Colonic mucosa (tissue), 4 donors: ENCODE measurements at places on chromosomes 5 and 9. TPM values are rescaled to one million over a fixed set of nuclear protein-coding genes. Genes with fewer than 3 reads are reported as not detected.

- no peaks in the 10 kb centered on the region for H3K36me3 ChIP-seq
- H3K4me3 ChIP-seq = no peak overlapping the region
- DNase-seq = no peak
- H3K27ac ChIP-seq = no peak overlapping the region
- peaks cover 18% of the 10 kb centered on the region for H3K27me3 ChIP-seq
Measured at GRCh38 chr9:127923771-127924170, 6.8 kb downstream of the PIP5KL1 start.

DNA sequence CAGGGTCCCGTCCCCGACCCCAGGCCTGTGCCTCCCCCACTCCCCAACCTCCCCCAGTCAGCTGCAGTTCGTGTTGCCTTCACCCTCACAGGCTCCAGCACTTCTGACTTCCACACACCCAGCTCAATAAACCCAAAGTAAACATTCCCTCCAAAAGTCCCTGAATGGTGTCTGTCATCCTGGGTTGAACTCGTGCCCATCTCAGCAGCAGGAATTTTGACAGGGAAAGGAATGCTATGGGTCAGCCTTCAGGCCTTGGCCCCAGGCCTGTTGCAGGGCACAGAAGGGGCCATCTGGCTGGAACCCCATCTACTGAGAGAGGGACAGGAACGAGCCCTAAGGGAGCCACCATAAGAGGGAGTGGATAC lies 29.6 kb upstream of the CNOT6 start:
- H3K4me1 ChIP-seq = no peaks in the 10 kb centered on the region
- DNase-seq = peak; percentile 47
- H3K27ac ChIP-seq = no peak overlapping the region
- H3K27me3 ChIP-seq = no peaks in the 10 kb centered on the region
- H3K4me3 ChIP-seq = no peak overlapping the region

DNA sequence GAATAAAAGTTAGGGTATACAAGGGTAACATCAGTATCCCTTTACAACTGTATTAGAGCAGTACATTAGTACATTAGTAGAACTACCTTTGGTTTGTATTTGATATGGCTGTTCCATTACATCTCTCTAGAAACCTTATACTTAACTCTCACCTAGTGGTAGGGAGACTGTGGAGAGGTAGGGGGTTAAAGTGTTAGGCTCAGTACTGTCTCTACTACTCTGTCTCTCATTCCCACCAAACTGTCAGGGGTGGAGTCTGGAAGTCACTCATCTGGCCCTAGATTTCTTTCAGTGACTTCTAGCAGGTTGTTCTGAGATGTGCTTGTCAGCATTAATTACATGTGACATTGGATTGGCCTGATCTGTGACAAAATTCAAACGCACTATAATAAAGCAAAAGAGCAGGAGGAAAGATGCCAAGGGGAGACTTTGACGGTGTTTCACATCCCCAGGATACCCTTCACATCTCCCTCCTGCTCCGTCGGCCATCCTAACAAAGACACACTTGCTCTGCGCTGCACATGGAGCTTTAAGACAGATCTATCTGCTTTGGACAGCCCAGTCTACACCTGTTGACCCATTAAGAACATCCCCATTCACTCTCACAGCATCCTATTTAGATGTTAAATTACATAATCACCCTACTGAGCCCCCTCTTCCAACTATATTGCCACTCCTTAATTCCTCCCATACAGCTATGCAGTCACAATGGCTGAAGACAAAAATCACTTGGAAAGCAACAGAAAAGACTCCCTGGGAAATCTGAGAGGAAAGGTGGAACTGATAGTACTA lies 1043.0 kb upstream of the DMAC1 start:
- no peak overlapping the region for H3K27ac ChIP-seq
- no peaks in the 10 kb centered on the region for H3K4me1 ChIP-seq
- no peak for DNase-seq
- no peaks in the 10 kb centered on the region for H3K36me3 ChIP-seq
- H3K27me3 ChIP-seq = no peaks in the 10 kb centered on the region

- no peak overlapping the region for H3K27ac ChIP-seq
- no peaks in the 10 kb centered on the region for H3K36me3 ChIP-seq
- H3K4me3 ChIP-seq = no peak overlapping the region
- H3K27me3 ChIP-seq = no peaks in the 10 kb centered on the region
Measured at GRCh38 chr5:166117072-166118066, 2174.1 kb upstream of the WWC1 start.

SLC45A2 gene
- total RNA-seq = not detected

DNA sequence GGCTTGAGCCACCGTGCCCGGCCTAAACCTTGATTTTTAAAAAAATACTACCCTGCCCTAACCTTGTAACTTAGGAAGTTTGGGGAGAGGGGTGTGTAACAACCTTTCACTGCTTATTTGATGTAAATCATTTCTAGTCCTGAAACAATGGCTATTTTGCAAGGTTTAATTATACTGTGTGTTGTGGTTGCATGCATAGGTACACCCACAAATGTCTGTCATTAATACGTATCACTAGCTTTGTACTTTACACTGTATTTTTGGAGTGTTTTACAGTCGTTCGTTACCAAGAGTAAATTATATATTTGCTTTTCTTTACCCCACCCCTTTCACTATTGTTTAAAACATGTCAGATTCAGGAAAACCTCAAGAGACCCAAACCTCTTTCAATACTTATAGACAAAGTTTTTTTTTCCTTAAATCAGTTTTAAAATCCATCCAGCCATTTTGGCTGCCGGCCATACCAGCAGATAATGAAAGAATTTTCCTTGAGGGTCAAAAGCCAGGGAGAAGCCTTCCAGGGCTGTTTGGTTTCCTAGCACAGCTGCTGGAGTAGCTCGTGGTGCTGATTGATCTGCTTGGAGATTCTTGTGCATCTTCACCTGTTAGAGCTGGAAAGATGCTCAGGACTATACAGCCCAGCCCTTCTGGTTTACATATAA lies 50.7 kb downstream of the DOCK8 start:
- H3K36me3 ChIP-seq = no peaks in the 10 kb centered on the region
- no peak overlapping the region for H3K4me3 ChIP-seq
- no peaks in the 10 kb centered on the region for H3K4me1 ChIP-seq
- H3K27ac ChIP-seq = no peak overlapping the region
- H3K27me3 ChIP-seq = no peaks in the 10 kb centered on the region
- no peak for DNase-seq

- no peak overlapping the region for H3K4me3 ChIP-seq
- peaks cover 7% of the 10 kb centered on the region for H3K4me1 ChIP-seq
- no peaks in the 10 kb centered on the region for H3K36me3 ChIP-seq
- no peak overlapping the region for H3K27ac ChIP-seq
- DNase-seq = no peak
Measured at GRCh38 chr9:83235526-83235925, 172.6 kb upstream of the RASEF start.

DNA sequence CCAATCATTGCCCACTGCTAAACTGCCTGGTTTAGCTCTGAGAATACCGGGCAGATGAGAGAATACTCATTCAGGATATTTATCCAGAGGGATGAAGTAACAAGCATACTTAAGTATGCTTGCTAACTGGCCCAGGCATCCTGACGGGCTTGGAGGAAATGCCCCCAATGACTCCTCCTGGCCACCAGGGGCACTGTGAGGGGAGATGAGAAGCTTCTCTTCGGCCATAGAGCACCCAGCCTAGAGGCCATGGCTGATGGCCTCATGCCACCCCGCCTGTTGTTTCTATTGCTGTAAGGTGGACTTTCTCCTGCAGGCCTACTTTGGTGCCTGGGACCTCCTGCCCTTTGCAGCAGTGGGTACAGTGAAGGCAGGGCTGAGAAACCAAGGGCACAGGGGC lies 134.5 kb upstream of the FSTL4 start:
- no peaks in the 10 kb centered on the region for H3K4me1 ChIP-seq
- no peaks in the 10 kb centered on the region for H3K36me3 ChIP-seq
- no peak overlapping the region for H3K27ac ChIP-seq
- DNase-seq = no peak

ZNF366 gene
- 0.47 TPM for total RNA-seq

- no peaks in the 10 kb centered on the region for H3K4me1 ChIP-seq
- H3K4me3 ChIP-seq = no peak overlapping the region
- no peaks in the 10 kb centered on the region for H3K27me3 ChIP-seq
- DNase-seq = no peak
Measured at GRCh38 chr9:70679845-70680244, 265.4 kb upstream of the KLF9 start.

NEUROG1 gene
- total RNA-seq = not detected

EFNA5 gene
- 11.1 TPM for total RNA-seq

ACTBL2 gene
- total RNA-seq = not detected

BNC2 gene
- total RNA-seq = 20.0 TPM

GABRG2 gene
- total RNA-seq = 0.10 TPM

NUTM2F gene
- not detected for total RNA-seq

DNA sequence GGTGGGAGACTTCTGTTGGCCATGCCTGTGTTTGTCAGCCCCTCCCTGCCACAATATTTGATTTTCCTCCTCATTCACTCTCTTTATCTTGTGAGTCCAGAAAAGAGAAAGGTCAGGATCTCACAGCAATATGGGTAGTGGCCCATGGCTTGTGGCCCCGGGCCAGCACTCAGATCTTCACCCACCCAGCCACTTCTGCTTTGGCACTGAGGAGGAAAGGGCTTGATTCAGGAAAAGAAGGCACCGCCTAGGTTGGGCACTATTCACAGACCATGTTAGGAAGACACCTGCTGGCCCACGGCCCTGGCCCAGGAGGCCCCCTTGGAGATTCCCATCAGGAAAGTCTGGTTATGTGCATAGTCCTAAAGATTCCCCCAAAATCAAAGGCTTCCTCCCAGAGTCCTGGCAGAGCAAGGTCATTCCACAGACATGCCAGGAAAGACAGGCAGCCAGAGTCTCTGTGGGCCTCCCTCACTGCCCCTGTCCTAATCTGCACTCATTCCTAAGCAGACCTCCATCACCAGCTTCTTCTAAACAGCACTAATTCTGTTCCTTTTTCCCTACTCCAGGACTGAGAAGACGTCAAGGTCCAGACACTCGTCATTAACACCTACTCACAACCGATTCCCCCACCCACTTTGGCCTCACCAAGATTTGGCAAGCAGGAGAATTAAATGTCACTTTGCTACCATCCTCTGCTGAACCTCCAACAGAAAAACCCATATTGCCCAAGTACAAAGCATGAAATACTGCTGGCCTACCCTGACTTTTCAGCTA lies 179.3 kb downstream of the DEPDC1B start:
- H3K27me3 ChIP-seq = no peaks in the 10 kb centered on the region
- DNase-seq = no peak
- no peak overlapping the region for H3K4me3 ChIP-seq
- no peaks in the 10 kb centered on the region for H3K36me3 ChIP-seq

LOX gene
- 6.2 TPM for total RNA-seq

OLFML2A gene
- 2.9 TPM for total RNA-seq

SGCD gene
- total RNA-seq = 2.2 TPM

DNA sequence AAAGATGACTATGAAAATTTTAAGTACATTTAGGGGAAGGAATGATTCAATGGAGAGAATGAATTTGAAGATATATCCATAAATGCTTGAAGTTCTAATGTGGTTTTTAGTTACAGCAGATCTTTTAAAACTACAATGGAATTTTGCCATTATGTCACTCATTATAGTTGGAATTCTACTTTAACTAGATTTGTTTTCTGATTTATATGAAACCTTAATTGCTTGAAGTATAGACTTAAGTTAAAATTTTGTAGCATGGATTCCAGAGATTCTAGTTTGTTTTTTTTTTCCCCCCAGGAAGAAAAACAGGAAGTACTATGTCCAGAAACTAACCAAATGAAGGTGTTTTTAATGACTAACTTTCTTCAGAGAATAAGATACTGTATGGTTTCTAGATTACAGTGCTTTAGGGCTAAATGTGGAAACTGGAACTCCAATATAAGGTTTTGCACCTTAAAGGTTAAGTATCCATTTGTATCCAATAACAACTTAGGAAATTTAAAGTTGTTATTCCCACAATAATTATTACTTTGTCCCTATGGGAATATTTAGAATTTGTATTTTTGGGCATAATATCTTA lies 70.3 kb downstream of the ZSWIM6 start:
- no peak for DNase-seq
- H3K4me1 ChIP-seq = no peaks in the 10 kb centered on the region
- H3K27ac ChIP-seq = no peak overlapping the region
- no peaks in the 10 kb centered on the region for H3K36me3 ChIP-seq

LCP2 gene
- total RNA-seq = 8.0 TPM

- H3K4me3 ChIP-seq = no peak overlapping the region
- DNase-seq = no peak
- H3K4me1 ChIP-seq = no peaks in the 10 kb centered on the region
- H3K36me3 ChIP-seq = no peaks in the 10 kb centered on the region
- H3K27me3 ChIP-seq = no peaks in the 10 kb centered on the region
Measured at GRCh38 chr5:93886098-93886806, 144.9 kb upstream of the POU5F2 start.

ARL10 gene
- 1.3 TPM for total RNA-seq

CMYA5 gene
- 0.66 TPM for total RNA-seq

GRCh38 chr5:168155585-168155984 lies 135.9 kb upstream of the WWC1 start:
- H3K27ac ChIP-seq = no peak overlapping the region
- no peaks in the 10 kb centered on the region for H3K36me3 ChIP-seq
- H3K4me3 ChIP-seq = no peak overlapping the region
- DNase-seq = no peak
- no peaks in the 10 kb centered on the region for H3K27me3 ChIP-seq

DNA sequence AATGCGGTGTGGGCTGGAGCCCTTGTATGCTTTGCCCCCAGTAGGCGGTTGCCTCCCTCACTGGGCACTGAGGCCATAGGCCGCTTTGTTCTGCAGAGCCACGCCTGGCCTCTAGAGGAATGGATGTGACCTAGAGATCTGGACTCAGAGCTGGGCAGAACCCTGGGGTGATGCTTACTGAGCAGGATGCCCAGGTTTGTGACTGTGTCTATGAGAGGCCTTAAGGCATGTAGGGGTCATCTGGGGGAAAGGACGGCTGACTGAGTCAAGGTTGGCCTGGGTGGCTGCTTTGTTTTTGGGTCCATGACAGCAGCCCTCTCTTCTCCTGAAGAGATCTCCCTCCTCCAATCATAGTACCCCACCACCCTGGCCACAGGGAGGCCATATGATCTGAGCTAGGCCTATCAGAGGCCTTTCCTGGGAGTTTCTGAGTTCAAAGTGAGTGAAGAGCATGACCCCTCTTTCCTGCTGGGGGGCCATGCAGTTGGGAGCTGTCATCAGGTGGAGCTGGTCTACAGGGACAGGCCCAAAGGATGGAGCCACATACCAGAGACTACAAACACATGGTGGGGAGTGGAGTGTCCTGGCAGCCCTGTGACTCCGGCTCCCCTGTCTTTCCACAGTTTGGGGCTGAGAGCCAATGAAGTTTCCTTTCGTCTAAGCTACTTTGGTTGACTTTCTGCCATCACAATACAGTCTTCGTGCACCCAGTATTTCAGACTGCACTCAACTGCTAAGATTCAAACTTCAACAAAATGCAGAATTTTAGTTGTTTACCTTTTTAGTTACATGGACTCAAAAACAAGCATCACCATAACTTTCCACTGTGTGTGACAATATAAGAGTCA lies 165.4 kb downstream of the AUH start:
- no peak for DNase-seq
- no peaks in the 10 kb centered on the region for H3K36me3 ChIP-seq
- no peaks in the 10 kb centered on the region for H3K27me3 ChIP-seq
- H3K27ac ChIP-seq = peak overlapping the region; percentile 4
